GM23338 (cell line): ENCODE measurements at places on chromosomes 12 and 14.
A peak's percentile ranks its signal among the peaks of the same experiment; 100 is the strongest.

GRCh38 chr12:59763835-59764234 lies 168.0 kb downstream of the SLC16A7 start:
- DNase-seq, result no peak

DNA sequence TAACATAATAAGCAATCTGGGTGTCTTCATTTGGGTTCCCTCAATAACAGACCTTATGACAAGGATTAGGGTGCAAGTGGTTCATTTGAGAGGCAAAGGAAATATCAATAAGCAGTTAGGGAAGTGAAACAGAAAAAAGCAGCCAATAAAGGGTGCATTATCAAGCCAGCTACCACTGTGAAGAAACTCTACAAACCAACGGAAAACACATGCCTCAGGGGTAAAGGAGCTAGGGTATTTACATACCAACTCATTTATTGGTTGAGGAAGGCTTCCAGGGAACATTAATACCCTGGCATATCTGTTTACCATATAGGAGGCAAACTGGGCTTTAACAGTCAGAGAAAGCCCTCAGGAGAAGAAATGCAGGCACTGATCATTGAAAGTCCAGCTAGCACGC lies 22.7 kb upstream of the IFNG-AS1 start:
- no peak for DNase-seq

- no peak for DNase-seq
Measured at GRCh38 chr14:81971911-81972310, 438.3 kb upstream of the SEL1L start.

DNA sequence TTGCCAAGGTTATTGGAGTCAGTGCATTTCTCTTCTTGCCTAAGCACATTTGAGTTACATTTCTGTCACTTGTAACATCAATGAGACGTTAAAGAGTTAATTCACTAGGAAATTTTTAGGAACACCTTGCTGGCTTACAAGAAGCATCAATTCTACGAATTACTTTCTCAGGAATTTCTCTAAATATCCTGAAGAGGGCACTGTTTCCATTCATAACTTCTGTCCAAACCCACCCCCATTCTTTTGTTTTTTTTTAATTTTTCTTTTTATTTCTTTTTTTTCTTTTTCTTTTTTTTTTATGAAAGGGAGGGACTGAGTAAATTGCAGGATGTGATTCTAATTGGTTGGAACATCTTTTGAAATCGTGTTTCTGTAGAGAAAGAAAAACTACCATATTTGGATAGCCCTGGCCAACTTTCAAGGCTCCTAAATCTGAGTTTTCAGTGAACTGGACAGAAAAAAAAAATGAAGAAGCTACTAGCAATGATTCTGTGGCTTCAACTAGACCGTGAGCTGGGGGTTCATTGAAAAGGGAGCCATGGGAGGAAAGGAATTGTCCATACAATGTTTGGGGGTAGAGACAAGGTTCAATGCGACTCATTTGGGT lies 285.3 kb downstream of the DAD1 start:
- DNase-seq, result peak; percentile 61

- peak; percentile 77 for DNase-seq
Measured at GRCh38 chr14:49306152-49306751, 279.9 kb downstream of the RPS29 start.

DNA sequence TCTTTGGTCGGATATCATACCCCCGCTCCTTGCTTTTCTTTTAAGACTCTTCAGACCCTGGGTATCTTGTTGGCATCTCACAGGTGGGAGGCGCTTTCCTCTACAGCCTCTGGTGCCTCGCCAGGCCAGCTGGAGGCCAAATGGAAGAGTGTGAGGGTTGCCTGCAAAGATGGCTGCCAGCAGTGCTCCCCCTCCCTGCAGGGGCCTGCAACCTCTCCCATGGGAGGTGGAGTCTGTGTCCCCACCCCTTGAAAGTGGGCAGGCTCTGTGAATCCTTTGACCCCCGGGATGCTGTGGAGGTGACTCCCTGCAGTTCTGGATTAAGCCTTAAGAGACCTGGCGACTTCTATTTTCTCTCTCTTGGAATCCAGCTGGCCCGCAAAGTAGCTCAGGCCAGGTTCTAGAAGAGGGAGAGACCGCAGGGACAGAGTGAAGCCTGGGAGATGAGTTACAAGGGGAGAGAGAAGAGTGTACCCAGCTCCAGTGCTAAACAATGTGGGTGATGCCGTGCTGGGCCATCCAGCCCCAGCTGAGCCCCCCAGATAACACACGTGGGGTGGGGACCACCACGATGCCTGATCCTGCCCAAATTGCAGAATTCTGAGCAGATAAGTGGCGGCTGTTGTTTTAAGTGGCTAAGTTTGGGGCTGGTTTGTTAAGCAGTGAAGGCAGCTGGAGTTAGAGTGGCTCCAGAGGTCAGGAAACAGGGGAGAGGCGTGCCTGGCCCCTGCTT lies 37.9 kb upstream of the NCOR2 start:
- no peak for DNase-seq

DNA sequence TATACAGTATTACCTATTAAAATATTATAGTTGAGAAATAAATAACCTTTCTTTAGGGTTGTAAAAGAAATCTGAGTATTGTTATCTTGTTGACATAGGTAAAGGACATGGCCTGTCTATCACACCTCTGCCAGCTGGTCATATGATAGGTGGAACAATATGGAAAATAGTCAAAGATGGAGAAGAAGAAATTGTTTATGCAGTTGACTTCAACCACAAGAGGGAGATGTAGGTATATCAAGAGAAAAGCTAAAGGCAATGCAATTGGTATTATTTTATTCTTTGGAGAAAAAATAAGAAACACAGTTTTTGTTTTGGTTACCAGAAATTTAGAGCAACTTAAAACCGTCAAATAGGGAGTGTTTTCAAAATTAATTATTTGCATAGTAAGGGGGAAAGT lies 13.5 kb downstream of the CPSF2 start:
- peak; percentile 11 for DNase-seq

GRCh38 chr12:59858508-59859170 lies 262.8 kb downstream of the SLC16A7 start:
- no peak for DNase-seq

DNA sequence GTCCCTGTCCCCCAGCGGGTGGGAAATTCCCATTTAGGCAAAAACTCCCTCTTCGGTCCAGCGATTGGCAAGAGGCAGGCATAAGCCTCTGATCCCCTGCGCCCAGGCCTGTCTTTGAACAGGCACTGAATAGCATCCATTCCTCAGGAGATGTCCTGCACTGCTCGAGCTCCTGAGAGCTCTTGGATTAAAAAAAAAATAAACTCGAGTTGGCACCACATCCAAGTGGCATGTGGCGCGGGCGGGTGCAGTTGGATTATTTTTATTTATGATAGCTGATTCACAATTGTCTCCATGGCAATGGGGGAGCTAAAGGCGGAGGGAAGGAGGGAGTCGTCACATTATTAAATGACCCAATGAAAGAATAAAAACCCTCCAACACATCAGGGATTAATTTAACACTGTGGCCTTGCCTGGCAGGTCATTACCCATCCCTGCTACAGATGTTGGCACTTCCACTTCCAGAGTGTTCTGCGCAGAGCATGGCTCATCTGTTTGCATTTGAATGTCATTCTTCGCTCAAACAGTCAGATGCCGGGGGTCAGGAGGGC lies 207.2 kb downstream of the AACS start:
- DNase-seq, result no peak

DNA sequence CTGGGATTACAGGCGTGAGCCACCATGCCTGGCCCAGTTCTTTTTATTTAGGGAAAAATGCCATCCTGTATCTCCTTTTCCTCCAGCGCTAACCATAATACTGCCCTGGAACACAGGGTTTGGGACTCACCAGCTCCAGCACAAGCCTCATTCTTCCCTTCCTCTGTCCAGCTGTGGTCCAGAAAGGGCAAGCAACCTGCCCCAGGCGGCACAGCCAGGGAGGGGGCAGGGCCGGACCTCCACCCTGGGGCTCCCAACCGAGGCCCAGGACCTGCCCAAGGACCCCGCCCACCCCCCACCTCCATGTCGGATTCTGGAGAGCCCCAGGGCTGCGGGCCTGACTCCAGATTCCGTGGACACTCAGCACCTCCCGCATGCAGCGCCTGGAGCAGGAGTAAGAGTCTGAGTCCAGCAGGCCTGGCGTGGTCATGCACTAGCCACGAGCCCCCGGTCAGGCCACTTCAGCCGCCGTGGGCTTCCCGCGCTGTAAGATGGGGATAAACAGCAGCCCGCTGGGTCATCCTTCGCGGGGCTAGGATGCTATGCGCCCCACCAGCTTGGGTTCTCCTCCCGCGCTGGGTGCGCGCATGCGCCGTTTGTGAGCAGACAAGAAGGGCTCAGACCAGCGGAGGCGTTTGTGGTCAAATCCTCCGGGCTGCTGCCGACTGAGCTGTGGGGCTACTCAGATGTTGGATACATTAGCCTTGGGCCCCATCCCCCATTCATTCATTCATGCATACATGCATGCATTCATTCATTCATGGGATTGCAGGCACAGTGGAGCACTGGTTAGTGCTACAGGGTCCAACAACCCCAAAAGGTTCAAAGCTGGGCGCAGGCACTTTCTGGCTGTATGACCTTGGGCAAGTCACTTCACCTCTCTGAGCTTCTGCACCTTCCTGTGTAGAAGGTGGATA lies 16.3 kb downstream of the TMEM119 start:
- DNase-seq, result no peak

GRCh38 chr12:63525831-63526230 lies 142.5 kb downstream of the DPY19L2 start:
- no peak for DNase-seq

- no peak for DNase-seq
Measured at GRCh38 chr14:24233538-24233866, 773 bp downstream of the GMPR2 start.

DNA sequence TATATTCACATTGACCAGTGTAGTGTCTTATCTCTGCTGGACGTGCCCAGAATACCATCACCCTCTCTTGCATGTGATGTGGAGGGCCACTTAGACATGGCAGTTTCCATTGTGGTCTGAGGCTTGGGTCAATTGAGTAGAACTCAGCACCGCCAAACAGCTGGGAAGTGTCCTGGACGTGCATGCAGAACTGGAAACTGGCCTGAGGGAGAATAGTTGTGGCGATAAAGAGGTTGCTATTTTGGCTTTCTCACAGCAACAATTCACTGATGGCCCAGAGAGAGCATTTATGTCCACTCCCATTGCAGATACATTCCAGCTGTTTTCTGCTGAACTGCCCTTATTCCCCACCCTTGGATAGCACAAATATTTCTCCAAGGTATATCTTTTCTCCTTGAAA lies 210.1 kb upstream of the DAAM1 start:
- no peak for DNase-seq

- peak; percentile 76 for DNase-seq
Measured at GRCh38 chr12:59780605-59781135, 184.8 kb downstream of the SLC16A7 start.

DNA sequence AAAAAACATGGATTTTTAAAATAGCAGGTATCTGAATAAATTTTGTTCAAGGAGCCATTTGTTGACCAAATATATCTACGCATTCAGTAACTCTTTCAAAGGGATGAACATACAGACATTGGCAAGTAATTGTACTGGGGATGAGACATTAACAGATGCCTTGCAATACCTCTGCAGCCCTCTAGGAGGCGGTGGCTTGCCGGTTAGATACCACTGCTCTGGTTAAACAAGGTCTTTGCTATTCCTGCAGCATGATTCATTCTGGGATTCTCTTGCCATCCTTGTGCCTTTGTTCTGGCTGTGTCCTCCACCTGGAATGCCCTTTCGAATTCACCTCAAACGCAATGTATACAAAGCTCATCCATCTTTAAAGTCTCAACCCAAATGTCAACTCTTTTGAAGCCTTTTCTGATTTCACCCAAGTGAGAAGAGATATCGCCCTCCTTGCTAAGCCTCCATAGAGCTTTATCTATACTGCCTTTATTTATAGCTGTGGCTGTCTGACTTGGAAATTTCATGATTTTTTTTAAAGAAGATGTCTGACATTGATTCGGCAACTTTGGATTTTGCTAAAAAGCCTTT lies 131.0 kb upstream of the SRRM4 start:
- DNase-seq, result peak; percentile 82

GRCh38 chr14:100065111-100065871 lies at the start of gene EVL:
Gene EVL, plus strand, starts transcription at chr14:100065422. Its CDS starts 79 bp downstream, at chr14:100065501.
- DNase-seq, result no peak

DNA sequence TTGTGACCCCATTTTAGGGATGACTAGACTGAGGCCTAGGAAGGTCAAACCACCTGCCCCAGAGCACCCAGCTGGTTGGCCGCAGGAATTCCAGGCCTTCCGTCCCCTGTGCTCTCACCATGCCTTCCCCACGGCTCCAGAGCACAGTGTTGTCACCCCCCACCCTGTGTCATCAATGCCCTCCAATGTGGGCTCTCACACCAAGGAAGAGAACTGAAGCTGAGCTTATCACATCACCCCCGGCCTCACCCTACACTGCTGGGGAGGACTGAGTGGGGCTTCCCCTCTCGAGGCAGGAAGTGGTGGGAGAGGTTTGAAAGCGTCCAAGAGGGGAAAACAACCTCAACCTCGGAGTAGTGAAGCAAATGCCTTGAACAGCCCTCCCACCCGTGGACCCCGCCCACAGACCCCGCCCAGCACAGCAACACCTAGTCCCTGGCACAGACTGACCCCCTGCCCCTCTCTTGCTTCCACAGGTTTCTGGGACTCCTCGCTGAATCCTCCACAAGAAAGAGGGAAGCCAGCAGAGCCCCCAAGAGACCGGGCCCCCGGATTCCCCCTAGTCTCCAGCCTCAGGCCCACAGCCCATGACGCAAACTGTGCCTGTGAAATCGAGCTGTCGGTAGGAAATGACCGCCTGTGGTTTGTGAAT lies 97.2 kb downstream of the LGMN start:
- DNase-seq, result no peak

- peak; percentile 52 for DNase-seq
Measured at GRCh38 chr12:80470403-80470802, 26.4 kb downstream of the PTPRQ start.

GRCh38 chr14:72700338-72701236 lies 193.3 kb downstream of the DPF3 start:
- DNase-seq, result no peak

DNA sequence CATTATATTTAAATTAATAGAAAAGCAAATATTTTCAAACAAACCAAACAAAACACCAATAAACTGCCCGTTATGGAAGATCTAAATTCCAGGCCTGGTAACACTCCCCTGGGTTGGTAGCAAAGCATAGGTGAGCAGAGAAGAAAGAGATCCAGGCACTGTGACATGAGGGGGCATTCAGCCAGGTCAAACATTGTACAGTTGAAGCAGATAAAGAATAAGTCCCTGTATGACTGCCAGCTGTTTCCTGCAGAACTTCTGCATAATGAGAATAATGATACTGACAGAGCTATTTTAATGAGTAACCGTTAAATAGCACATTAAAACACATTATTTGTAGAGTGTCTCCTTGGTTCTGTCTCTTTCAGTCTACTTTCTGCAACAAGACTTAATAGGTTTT lies 35.4 kb downstream of the SLC38A1 start:
- DNase-seq, result no peak

DNA sequence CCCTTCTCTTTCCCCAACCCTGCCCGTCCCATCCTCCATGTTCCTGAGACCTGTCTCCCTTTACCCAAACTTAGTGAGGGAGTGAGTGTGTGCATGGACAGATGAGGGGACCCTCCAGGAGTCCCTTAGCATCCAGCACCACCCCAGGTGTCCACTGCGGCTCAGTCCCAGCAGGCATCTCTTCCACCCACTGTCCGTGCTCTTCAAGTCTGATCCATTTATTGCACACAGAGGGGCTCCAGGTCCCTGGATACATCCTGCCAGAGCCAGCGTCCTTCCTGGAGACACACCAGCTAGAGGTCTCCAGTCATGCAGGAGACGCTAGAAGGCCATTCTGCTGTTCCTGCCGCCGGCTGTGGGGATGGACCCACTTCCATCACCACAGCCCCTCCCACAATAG lies 239.2 kb downstream of the ADGRD1 start:
- DNase-seq, result no peak
